CD4-positive, alpha-beta T cell treated with Interleukin-2 at 100 ng/mL for 4 hours (primary cell): ENCODE measurements at places on chromosomes 5 and 9.

GRCh38 chr5:132760049-132760420 is 12.8 kb downstream of the CCNI2 start:
- no peak for DNase-seq

GRCh38 chr5:60497706-60498500 is 202.1 kb downstream of the DEPDC1B start:
- DNase-seq: no peak

- no peak for DNase-seq
These were observed 25.2 kb upstream of the NREP start for GRCh38 chr5:111782216-111782615.

DNA sequence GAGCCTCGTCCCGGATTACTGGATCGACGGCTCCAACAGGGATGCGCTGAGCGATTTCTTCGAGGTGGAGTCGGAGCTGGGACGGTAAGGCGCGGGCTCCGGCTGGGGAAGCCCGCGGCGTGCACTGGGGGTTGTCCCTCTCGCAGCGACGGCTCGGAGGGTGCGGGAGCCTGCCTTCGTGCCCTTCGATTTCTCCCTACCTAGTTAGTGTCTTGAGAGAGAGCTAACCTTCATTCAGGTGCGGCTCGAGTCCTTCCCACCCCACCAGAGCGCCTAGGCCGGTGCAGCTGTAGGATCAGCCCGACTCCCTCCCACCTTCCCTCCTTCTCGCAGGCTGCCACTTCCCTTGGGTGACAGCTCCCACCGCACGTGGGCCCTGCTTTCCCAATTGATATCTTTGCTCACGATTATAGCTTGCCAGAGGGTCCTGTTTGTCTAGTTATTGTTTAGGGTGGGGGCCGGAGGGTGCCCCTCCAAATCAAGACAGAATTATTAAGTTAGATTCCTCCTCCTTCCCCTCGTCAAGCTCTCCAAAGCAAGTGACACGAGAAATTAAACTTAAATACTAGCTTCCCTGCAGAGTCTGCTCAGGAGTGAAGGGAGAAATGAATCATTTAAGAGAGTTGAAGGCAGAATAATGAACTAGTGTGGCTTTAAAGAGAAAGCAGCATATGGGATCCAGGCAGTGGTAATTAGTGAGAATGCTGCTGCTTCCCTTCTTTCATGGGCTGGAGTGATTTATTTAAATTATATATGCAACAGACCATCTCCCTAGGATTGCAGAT is 569 bp downstream of the CAMK4 start:
- DNase-seq: no peak

DNA sequence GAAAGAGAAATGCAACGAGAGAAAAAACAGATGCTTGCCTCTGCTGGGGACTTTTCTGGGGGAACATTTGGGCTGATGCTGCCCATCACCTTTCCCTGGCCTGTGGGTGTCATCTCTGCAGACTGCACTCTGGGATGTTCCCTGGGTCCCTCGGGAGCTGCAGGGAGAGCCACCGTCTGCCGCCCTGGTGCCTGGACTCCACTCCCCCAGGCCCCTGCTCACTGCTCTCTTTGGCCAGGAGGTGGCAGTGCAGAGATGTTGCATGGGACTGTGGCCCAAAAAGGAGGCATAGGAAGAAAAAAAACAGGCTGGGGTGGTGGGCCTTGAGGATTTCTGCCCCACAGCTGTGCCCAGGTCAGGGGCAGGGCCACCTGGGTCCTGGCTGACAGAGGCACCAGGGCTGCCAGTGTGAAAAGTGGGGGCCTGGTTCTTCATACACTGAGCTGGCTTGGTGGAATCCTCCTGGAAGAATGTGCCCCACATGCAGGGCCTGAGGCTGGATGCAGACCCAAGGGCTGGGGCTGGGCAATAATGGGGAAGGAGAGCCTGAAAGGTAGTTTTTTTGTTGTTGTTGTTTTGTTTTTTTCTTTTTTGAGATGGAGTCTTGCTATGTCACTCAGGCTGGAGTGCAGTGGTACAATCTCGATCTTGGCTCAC is 353.6 kb downstream of the SLIT3 start:
- no peak for DNase-seq

DNA sequence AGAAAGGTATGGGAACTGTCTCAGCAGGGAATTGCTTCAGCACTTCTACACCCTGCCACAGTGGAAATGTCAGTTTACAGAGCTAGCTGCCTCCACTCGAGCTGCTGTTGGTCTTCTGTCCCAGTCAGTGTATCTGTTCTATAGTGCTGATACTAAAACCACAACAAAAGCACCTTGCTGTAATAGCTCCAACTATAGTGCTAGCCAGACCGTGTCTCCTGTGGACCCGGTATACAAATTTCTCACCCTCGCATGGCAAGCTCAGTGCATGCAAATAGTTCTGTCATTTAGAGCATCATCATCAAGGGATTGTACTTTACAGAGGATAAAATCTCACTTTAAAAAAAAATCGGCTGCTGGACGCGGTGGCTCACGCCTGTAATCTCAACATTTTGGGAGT is 51.5 kb upstream of the IQGAP2 start:
- DNase-seq: no peak

DNA sequence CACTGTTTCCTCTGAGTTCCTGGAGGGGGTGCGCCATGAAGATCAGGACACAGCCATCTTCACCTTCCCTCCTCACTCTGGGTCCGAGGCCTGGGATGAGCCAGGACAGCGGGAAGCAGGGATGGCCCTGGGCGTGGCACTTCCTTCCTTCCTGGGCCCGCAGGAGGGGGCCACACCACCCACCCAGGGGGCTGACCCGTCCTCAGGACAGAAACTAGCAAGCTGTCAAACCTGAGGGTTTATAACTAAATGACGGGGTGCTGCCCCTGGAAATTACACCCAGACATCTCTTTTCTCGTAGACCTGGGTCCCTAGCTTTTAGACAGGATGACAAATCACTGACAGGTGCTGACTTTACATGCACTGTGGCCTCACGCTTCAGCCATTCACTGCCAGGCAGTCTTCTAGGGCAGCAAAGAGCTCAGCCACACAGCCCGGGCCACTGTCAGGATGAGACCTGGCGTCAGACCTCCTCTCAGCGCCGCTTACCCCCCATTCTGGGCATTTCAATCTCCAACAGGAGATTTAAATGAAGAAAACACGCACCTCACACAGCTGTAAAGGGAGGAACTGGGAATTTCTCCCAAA is 8.1 kb downstream of the FCN2 start:
- DNase-seq: no peak

DNA sequence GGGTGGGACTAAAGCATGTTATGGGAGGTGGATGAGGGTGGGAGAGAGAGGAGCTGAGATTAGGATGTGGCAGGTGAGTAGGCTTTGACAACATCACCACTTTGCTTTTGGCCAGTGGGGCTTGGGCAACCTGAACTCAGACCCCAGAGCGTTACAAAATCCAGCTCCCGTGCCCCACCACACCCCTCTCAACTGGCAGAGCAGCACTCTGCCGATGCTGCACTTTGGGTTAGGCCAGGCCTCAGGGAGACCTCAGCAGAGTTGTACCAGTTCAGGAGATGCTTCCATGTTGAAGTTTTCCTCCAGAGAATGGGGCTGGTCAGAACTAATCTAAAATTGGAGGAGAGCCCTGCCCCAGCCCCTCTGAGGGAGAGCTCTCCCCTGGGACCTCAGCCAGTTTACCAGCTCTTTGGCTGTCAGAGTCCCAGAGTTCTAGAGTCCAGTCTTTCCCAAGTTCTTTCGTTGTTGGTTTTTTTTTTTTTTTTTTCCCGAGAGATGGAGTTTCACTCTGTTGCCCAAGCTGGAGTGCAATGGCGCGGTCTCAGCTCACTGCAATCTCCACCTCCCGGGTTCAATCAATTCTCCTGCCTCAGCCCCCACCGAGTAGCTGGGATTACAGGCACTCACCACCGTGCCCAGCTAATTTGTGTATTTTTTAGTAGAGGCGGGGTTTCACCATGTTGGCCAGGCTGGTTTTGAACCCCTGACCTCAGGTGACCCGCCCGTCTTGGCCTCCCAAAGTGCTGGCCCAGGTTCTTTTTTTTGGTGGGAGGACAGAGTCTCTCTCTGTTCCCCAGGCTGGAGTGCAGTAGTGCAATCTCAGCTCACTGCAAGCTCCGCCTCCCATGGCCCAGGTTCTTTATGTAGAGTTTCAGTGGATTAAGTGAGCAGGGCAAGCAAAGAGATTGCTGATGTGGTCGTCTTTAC is 17.8 kb downstream of the NUDT2 start:
- DNase-seq: no peak

DNA sequence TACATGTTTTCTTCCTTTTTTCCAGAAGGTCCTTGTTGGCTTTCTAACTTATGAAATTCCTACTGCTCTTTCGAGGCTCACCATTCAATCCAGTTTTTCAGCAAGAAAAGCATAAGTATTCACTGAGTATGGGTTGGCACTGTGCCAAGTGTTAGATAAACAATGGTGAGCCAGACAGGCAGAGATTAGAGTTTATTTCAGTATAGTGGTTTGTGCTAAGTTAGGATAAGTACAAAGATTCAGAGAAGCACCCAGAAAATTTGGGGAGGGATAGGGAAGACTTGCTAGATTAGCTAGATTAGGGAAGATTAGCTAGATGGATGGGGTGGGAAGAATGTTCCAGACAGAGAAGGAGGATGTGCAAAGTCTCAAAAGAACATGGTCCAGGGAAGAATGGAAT is 122.9 kb downstream of the OXCT1 start:
- no peak for DNase-seq

DNA sequence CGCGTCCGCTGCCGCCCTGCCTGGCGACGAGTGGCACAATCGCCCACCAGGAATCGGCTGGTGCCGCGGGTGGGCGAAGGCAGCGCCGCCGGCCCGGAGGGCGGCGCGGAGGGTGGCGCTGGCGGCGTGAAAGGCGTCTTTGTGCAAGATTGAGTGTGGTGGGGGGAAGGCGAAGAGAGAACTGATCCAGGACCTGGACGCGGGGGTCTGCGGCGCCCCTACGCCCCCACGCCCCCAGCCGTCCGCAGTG is 4.6 kb upstream of the RGMB start:
- DNase-seq: no peak

- peak; percentile 69 for DNase-seq
These were observed 21.0 kb downstream of the EXOC3 start for GRCh38 chr5:463952-464351.

GRCh38 chr9:119369680-119370366 is 588 bp upstream of the BRINP1 start:
- DNase-seq: no peak

- DNase-seq: no peak
These were observed 4.9 kb downstream of the SH3GLB2 start for GRCh38 chr9:129023036-129023907.

DNA sequence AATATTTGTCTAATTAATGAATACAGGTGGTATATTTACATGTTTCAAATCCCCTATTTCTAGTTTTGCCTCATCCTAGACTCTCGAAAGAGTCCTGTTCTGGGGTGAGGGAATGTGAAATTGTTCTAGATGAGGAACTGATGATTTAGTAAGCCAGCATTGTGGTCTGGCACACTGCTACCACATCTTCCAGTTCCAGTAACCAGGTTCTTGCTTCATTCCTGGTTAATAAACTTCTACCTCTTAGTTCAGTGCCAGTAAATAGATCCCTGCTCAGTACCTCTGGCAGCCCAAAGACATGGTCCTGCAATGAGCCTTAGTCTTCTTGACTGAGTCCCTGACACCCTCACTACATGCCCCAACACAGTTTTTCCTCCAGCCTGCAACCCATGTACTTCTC is 207.7 kb downstream of the SREK1 start:
- no peak for DNase-seq

GRCh38 chr9:18143073-18143745 is 330.7 kb upstream of the ADAMTSL1 start:
- DNase-seq: no peak

- peak; percentile 42 for DNase-seq
These were observed 10.0 kb downstream of the TCF7 start for GRCh38 chr5:134124289-134125038.

- peak; percentile 92 for DNase-seq
These were observed 15.6 kb downstream of the DNM1 start for GRCh38 chr9:128218518-128219389.

DNA sequence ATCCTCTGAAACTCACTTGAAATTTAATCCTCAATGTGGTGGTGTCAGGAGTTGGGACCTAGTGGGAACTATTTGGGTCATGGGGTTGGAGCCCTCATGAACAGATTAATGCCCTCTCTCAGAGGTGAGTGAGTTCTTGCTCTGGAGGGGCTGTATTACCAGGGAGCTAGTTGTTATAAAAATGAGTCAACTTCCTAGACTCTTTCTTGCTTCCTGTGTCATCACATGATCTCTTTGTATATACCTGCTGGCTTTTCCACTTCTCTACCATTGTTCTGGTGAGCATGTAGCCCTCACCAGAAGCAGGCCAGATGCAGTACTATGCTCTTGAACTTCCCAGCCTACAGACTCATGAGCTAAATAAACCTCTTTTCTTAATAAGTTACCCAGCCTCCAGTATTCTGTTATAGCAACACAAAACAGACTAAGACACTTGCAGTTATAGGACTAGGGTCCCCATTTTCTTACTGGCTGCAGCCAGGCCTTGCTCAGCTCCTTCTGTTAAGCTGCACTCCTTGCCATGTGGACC is 127.5 kb downstream of the SUSD1 start:
- DNase-seq: no peak

- no peak for DNase-seq
These were observed 224.4 kb downstream of the EBF1 start for GRCh38 chr5:158875272-158875679.

- DNase-seq: peak; percentile 36
These were observed 33.2 kb upstream of the IL7R start for GRCh38 chr5:35823347-35824098.

GRCh38 chr9:128243215-128244018 is 32.4 kb downstream of the GOLGA2 start:
- DNase-seq: no peak

DNA sequence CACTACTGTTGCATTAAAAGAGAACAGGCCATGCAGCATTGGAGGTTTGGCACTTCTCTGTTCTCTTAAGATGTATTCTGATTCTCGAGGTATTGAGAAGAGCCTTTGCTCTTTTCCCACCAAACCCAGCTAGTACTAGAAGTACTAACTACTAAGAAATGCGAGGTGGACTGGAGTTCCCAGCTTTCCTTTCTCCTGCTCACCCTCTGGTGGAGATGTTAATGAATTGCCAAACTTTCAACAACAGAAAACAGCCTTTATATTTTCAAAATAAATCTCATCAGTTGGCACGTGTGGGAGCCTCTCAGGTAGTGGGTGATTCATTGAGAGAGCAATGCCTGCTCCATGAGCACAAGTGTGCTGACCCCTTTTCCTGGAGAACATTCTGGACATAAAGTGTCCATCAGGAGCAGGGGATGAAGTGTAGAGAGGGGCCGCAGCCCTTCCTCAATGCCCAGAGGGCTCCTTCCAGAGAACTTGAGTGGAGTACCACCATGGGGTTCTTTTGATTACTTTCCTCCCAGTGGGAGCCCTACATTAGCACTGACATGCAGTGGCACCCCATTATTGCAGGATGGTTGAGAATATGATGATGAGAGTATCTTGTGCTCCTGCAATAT is 45.7 kb downstream of the TMEM174 start:
- no peak for DNase-seq

DNA sequence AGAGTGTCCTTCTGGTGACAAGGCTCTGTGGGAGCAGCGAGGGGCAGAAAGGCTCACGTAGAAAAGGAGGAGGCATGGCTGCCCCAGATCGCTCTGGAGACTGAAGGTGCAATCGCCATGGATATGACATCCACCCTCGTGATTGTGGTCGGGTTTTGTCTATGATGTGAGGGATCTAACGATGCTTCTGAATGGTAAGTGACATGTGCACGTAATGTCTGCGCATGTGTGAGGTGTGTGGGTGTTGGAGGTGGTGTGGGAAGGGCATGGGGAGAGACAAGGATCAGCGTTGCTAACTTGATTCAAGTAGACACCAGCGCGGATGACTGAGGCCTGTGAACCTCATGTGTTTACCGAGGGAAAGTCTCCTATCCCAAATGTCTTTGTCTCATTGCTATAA is 20.2 kb downstream of the IRX1 start:
- DNase-seq: no peak
